ENCODE measurements at places on chromosomes 2 and 18.

DNA sequence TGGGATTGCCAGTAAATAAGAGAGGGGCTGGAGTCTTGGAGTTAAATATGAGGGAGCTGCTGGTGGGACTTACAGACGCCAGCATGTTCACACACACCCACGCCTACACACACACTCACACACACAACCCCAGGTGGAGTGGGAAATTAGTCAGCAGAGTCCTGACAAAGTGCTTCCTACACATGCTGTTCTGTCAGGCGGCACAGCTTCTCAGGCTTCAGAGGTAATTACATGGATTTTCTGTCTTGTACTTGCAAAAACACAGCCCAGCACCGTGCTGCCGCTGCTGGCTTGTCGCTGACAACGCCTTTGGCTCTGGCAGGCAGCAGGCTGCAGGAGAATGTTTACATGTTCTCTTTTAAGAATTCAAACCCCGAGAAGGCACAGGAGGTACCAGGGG is 1186.3 kb upstream of the CELF4 start:
- no peak for DNase-seq

GRCh38 chr18:48851599-48851960 is 99.2 kb downstream of the SMAD7 start:
- no peak for DNase-seq

DNA sequence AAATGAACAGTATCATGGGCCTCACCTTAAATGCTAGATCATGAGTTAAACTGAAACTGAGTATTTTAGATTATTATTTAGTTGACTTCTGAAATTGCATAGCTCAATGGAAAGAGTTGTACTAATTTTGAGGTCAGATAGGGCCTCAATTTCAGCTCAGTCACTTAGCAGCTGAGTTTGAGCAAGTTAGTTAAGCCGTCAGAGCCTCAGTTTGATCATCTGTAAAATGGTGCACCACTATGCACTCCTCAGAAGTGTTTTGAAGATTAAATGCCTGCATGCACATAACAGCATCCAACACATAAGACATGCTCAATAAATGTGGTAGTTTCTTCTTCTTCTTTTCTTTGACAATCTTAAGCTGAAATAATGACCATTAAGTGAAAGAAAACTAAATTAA is 38.2 kb upstream of the ASNSD1 start:
- no peak for DNase-seq

DNA sequence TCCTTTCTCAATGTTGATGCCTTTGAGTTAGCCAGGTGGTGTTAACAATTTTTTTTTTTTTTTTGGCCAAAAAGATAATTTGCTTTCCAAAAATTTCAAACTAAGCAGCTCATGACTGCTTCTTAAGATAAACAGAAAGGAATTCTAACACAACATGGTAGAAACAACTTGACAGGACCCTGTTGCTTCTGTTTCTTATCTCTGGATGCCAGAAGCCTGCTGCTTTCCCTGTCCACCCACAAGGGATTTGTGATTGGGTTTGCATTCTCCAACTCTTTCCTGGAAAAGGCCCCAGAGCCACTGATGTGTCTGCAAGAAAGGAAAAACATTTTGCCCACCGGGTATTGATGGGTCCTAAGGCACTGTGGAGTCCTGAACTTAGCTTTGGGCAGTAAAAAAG is 217.2 kb upstream of the PKDCC start:
- DNase-seq, result no peak

DNA sequence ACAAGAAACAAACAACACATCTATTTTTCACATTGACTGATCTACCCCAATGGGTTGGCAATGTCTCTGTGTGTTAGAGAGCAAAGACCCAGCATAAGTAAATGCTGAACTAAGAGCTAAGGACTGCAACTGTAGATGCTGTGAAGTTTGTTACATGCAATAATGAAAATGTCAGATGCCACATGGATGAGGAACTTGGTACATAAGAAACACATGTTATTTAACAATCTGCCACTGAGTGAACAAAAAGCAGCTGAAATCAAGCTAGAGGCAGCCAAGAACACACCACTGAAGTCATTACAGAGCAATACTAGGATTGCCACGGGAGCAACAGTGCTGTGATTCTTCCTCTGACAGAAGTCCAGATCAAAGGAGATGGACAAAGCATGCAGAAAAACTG is 389.4 kb downstream of the CDH2 start:
- DNase-seq, result no peak

- no peak for DNase-seq
Measured at GRCh38 chr2:192007581-192008228, 160.8 kb upstream of the CAVIN2 start.

DNA sequence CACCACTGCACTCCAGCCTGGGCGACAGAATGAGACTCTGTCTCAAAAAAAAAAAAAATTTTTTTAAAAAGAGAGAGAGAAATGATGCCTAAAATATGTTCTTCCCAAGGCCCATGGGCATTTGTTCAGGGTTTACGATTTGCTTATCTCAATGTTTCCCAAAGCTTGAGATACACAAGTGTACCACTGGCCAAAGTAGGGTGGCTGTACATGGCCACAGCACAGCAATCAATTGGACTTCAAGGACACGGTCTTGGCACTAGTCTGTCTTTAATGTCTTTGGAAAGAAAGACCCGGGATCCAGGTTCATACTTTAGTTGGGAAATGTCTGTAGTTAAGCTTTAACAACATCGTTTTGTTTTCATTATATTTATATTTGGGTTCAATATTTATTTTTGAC is 9.5 kb upstream of the CATIP start:
- DNase-seq, result no peak

GRCh38 chr2:888906-889566 is 61.6 kb upstream of the SNTG2 start:
- no peak for DNase-seq

DNA sequence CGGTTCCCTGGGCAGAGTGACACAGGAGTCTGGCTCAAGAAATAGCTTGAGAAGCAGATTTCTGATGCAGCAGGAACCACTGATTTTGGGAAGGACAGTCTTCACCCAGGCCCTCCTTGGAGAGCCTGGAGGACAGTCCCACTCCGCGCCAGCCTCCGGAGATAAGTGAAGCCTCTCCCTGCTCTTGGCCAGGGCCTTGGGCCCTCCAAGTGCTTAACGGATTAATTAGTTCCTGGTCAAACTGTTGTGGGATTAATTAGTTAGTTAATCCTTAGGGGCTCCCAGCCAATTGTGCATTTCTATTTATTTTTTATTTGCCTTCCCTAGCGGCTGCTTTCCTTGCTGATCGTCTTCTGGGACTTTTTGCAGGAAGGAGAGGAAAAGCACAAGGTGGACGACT is 19.6 kb downstream of the CPLX4 start:
- DNase-seq, result no peak

All from stimulated activated CD8-positive, alpha-beta memory T cell treated with anti-CD3 and anti-CD28 coated beads, Interleukin-4, amount 100 ng/mL, for 1 hour (primary cell).